ENCODE measurements at places on chromosomes 5 and 9.

- no peak for DNase-seq
Observed at GRCh38 chr9:113990975-113991471, 87.1 kb downstream of the AMBP start.

DNA sequence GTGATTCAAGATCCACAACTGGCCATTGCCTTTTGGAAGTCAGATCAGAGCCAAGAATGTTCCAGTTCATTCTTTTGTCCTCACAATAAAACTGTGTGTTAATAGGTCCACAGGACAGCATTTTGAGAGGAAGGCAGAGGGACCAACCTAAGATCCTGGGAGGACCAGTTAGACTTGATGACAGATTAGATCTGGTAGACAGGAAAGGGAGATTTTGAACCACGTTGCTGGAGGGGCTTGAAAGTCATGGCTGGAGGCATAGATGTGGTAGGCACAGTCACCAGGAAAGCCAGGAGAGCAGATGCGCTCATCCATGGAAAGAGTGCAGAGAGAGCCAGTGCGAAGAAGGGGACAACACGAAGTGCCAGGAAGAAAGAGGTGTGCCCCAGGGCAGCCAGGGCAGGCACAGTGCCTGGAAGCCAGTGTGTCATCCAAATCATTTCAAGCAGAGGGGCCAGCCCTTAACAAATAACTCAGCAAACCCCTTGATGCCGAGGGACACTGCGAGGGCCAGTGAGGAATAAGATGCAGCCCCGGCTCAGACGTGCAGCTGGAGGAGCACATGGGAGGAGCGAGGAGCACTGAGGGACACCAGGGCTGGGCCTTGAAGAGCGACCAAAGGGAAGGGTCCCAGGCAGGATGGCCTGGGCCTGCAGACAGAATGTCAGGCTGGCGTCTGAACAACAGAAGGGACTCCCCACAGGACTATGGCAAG lies 12.8 kb upstream of the SLC2A8 start:
- DNase-seq: no peak

- DNase-seq: no peak
Observed at GRCh38 chr9:129832982-129833381, 2.1 kb downstream of the C9orf78 start.

GRCh38 chr5:151741678-151742423 lies 16.6 kb downstream of the ATOX1 start:
- DNase-seq: peak; percentile 98

GRCh38 chr9:113940077-113940476 lies 64.0 kb downstream of the ZNF618 start:
- no peak for DNase-seq

GRCh38 chr5:7794311-7794710 lies 56.6 kb downstream of the CFAP90 start:
- DNase-seq: no peak

- DNase-seq: no peak
Observed at GRCh38 chr5:129141696-129142095, 47.1 kb downstream of the ISOC1 start.

- no peak for DNase-seq
Observed at GRCh38 chr5:56545016-56545415, 270.3 kb upstream of the MAP3K1 start.

- DNase-seq: no peak
Observed at GRCh38 chr9:71485326-71485725, 283.0 kb downstream of the CEMIP2 start.

DNA sequence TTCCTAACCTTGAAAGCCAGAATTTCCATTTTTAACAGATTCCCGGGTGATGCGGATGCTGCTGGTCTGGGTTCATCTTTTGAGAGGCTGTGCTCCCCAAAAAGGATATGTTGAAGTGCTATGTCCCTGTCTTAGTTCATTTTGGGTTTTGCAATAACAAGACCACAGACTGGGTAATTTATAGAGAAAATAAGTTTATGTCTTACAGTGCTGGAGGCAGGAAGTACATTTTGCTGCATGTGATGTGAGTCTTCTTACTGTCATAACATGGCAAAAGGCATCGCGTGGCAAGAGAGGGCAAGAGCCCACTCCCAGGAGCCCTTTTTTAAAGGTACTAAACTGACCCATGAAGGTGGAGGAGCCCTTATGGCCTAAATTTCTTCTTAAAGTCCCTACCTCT lies 114.1 kb downstream of the DAPK1 start:
- DNase-seq: no peak

DNA sequence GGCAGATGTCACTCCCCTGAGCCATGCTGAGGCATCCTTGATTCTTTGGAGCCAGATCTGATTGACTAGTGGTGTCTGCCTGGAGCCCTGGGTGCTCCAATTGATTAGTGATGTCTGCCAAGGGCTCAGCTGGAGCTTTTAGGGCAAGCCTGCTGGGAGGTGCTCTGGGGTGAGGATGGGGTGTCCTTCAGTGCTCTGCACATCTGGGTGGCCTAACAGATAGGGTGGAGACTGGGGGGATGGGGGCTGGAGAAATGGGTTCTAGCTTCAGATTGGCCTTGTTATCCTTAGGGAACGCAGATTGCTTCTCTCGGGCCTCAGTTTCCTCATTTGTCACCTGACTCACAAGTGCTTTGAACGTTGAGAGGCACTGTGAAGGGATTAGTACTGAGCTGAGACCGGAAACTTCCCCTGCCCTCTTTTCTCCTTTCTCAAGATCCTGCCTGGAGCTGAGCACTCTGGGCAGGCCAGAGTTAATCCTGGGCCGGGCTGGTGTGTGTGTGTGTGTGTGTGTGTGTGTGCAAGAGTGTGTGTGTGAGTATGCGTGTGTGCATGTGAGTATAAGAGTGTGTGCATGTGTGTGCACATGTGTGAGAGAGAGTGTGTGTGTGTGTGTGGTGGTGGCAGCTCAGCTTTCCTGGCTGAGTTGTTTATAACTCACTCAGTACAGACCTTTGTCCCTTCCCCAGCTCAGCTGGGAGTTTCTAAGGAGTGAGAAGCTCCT lies 5.6 kb upstream of the IER5L start:
- DNase-seq: no peak

DNA sequence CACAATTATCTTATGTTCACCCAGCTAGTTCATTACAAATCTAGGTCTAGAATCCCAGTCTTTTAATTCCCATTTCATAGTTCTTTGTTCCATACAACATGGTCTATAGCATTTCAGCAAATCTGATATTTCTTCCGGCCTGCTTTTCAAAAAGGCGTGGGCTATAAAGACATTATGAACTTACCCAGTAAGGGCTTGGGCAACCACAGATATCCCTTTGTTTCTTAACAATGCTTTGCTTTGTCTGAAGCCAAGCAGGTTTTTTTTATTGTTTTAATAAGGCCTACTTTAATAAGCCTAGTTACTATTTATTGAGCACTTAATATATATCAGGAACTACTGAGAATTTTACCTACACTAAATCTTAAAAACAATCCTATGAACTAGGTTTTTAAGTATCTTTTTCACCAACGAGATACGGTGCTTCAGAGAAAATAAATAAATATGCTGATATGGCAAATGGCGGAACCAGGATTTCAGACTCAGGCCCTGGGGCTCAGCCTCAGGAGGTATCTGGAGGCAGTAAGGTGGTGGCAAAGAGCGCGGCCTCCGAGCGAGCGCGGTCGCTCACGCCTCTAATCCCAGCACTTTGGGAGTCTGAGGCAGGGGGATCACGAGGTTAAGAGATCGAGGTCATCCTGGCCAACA lies 29.7 kb downstream of the PCA3 start:
- DNase-seq: no peak

- DNase-seq: no peak
Observed at GRCh38 chr5:53067641-53068040, 41.9 kb downstream of the MOCS2 start.

GRCh38 chr5:113495422-113495841 lies 7.2 kb upstream of the MCC start:
- DNase-seq: no peak

- no peak for DNase-seq
Observed at GRCh38 chr5:38824821-38825220, 21.0 kb upstream of the OSMR start.

- no peak for DNase-seq
Observed at GRCh38 chr9:94700445-94700844, 26.1 kb upstream of the AOPEP start.

All from A172 (cell line).